ENCODE measurements at places on chromosomes 11 and 22. TPM values are rescaled to one million over a fixed set of nuclear protein-coding genes. Genes with fewer than 3 reads are reported as not detected.

OR10D3 gene
- not detected for total RNA-seq

CHRM1 gene
- not detected for total RNA-seq

GRCh38 chr11:399731-400211 lies 5.8 kb downstream of the PKP3 start:
- no peak for DNase-seq

OR2AT4 gene
- not detected for total RNA-seq

- no peak for DNase-seq
Observed at GRCh38 chr22:46684706-46685105, 53.3 kb downstream of the CERK start.

- DNase-seq = no peak
Observed at GRCh38 chr11:130295657-130296056, 19.1 kb downstream of the ZBTB44 start.

DNA sequence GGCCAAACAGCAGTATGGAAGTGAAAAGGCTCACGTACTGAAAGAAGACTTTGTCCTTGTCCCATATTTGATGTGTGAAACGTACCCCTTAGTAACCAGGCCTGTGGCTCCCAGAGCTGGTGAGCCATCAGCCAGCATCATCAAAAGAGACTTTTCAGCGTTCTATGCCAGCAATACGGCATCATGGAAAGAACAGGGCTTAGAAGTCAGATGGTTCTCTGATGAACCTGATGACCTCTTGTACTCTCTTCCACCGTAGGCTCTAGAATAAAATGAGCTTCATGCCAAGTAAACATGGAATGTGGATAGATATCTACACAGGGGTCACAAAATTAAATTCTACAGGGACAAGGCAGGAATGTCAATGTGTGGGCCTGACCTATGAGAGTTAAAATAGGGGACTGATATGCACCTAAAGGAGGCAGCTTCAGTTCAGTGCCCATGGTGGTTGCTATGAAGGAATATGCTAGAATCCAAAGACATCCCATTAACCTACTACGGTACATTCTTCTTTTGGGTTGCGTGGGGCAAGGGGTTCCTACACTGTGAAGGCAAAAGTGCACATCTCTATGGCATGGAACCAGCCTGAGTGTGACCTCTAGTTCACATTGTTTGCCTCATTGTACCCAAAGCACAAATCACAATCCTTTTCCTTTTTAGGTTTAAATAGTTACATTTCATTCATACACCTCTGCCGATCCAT lies 130.6 kb downstream of the ETS1 start:
- DNase-seq = no peak
